MCF 10A (cell line): ENCODE measurements at places on chromosomes 2 and 18.

DNA sequence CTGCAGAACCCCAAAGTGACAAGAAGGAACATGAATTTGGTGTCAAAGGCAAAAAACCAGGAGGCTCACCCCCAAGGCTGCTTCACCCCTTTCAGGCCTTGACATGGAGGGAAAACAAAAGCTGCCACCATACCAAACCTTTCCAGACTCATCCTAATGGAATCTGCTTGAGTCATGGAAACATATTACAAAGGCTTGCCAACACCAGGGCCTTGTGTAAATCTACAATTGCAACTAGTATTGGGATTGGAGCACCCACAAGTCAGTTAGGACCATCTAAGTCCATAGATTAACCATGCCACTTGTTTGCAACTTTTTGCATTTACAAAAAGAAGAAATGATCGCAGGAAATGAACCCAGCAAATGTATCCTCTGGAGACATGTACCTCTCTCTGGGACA is 297.6 kb downstream of the CDCA7 start:
- peak; percentile 85 for DNase-seq

- no peak for DNase-seq
Measured at GRCh38 chr2:98102878-98103277, 15.9 kb downstream of the VWA3B start.

DNA sequence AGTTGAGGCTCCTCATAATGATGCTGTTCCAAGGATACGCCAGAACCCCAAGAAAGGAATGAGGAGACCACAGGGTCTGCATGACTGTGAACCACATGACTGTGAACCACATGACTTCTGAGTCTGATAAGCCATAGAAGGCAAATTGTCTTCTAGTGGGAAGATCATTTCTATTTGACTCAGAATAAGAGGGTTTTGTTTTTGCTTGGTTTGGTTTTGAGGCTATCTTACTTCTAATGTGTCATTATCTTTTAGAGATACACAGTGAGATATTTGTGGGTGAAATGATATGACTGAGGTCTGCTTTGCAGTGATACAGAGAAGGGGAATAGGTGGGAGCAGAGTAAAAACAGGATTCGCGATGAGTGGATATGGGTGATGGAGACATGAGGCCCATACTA is 28.9 kb upstream of the BCL2L11 start:
- no peak for DNase-seq

- DNase-seq = no peak
Measured at GRCh38 chr2:111676291-111676822, 207.6 kb downstream of the ANAPC1 start.

GRCh38 chr18:41731884-41732283 is 223.2 kb upstream of the PIK3C3 start:
- DNase-seq = peak; percentile 13

GRCh38 chr18:63140997-63141777 is 178.4 kb downstream of the BCL2 start:
- no peak for DNase-seq
